ENCODE measurements at places on chromosomes 6 and 20.

- H3K4me3 ChIP-seq: no peak overlapping the region
- H3K27ac ChIP-seq: no peak overlapping the region
- H3K4me1 ChIP-seq: no peaks in the 10 kb centered on the region
- no peaks in the 10 kb centered on the region for H3K36me3 ChIP-seq
Observed at GRCh38 chr6:3789018-3789895, 37.7 kb upstream of the PXDC1 start.

- 0 out of 2 replicates have a peak, but pooled peaks cover 5% of the 10 kb centered on the region for H3K4me1 ChIP-seq
- no peaks in the 10 kb centered on the region for H3K36me3 ChIP-seq
- no peaks in the 10 kb centered on the region for H3K27me3 ChIP-seq
- DNase-seq: no peak
- H3K27ac ChIP-seq: no peak overlapping the region
- no peak overlapping the region for H3K4me3 ChIP-seq
Observed at GRCh38 chr20:53699085-53699674, 105.5 kb upstream of the ZNF217 start.

DNA sequence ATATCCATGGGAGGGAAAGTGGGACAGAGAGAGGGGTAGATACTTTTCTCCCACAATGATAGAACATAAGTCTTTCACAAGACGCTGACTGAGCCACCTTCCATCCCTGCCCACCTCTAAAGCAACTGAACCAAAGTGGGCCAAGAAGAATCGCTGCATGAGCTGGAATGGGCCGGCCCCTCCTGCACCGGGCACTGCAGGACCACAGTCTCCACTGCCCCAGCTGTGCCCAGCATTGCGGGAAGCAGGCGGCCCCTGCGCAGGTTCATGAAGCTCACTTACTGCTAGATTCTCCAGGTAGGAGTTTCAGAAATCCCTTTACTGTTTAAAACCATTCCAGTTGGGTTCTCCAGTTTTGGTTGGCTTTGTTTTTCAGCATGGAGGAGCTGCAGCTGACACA is 32.0 kb upstream of the CST7 start:
- H3K27me3 ChIP-seq: no peaks in the 10 kb centered on the region
- no peak overlapping the region for H3K4me3 ChIP-seq
- no peaks in the 10 kb centered on the region for H3K4me1 ChIP-seq
- no peak overlapping the region for H3K27ac ChIP-seq

GRCh38 chr6:149271348-149272340 is 45.9 kb upstream of the TAB2 start:
- no peaks in the 10 kb centered on the region for H3K4me1 ChIP-seq
- no peaks in the 10 kb centered on the region for H3K36me3 ChIP-seq
- no peak overlapping the region for H3K27ac ChIP-seq
- DNase-seq: no peak
- no peaks in the 10 kb centered on the region for H3K27me3 ChIP-seq

DNA sequence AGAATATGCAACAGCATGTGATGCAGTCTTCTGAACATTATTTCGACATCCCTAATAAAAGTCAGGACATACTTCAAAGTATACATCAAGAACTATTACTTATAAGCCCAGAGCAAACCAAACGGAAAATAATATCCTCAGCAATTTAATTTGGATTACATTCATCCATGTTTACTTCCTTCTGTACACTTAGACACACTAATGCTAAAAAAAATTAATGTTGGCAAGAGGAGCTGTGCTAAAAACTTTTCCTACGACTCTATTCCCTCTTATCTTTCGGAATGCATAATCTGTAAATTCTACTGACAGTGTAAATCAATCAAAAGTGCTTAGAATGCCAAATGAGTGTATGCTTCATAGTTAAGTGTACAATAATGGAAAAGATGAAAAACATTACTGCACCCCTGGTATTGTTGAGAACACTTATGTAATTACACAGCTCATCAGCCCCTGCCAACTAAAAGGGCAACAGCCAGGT is 301.2 kb upstream of the HSF2 start:
- no peaks in the 10 kb centered on the region for H3K27me3 ChIP-seq
- no peaks in the 10 kb centered on the region for H3K4me1 ChIP-seq
- H3K4me3 ChIP-seq: no peak overlapping the region
